HAP-1 (cell line): ENCODE measurements at places on chromosomes 13 and 19.

GRCh38 chr13:38017320-38017719 lies 147.7 kb upstream of the TRPC4 start:
- DNase-seq: no peak

- DNase-seq: no peak
Observed at GRCh38 chr19:2112516-2113320, 16.0 kb downstream of the IZUMO4 start.

DNA sequence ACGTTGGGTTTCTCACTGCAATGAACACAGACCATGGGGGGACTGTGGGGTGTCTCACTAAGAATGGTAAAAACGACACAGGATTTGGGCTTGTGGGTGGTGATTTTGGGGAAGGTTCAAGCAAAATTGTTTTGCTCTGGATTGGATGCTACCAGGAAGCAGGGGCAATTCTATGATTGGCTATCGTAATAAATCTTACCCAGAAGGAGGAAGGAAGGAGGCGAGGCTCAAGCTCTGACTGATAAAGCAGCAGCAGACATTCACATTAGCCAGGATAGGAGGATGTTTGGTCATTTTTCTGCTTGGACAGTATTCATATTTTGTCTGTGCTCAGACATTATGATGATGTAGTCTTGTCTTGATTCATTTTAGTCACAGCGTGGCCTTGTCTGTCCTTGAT lies 1.5 kb downstream of the ZNF576 start:
- no peak for DNase-seq

- no peak for DNase-seq
Observed at GRCh38 chr13:95391362-95391761, 90.1 kb upstream of the ABCC4 start.

DNA sequence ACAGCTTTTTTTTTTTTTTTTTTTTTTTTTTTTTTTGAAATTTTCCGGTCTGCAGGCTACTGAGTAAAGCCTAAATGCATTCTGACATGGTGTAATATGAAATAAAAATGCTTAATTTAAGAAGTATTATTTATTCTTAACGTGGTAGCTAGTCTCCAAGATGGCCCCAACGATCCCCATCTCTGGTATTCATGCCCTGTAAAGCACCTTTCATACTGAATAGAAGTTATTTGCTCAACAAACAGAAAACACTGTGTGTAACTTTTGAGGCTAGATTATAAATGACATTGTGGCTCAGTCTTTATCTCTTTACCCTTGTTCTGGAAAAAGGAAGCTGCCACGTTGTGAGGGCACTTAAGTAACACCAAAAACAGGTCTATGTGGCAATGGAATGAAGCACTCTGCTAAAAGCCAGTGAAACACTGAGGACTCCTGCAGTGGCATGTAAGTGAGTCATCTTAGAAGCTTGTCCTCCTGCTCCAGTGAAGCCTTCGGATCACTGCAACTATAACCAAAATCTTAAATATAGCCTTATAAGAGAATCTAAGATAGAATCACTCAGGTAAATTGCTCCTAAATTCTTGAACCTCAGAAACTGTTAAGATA lies 128.7 kb downstream of the UGGT2 start:
- DNase-seq: no peak

DNA sequence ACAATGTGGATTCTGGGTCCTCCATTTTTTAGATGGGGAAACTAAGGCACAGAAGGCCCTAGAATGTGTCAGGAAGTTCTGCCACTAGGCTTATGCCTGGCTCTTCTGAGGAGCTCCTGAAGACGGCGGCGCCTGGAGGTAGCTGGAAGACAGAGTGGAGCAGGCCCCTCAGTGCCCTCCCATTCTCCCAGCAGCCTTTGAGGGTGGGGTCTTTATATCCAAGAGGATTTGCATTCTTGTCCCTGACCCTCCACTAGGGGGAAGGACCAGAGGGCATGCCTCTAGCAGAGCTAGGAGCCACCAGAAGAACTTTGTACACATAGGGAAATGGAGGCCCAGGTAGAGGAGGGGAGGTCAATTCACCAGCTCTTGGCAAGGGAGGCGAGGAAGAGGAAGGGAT lies 9.4 kb downstream of the CELF5 start:
- DNase-seq: no peak
